Upper lobe of left lung (tissue), 6 donors: ENCODE measurements at places on chromosomes 7 and 10. TPM values are rescaled to one million over a fixed set of nuclear protein-coding genes. Genes with fewer than 3 reads are reported as not detected.

DNA sequence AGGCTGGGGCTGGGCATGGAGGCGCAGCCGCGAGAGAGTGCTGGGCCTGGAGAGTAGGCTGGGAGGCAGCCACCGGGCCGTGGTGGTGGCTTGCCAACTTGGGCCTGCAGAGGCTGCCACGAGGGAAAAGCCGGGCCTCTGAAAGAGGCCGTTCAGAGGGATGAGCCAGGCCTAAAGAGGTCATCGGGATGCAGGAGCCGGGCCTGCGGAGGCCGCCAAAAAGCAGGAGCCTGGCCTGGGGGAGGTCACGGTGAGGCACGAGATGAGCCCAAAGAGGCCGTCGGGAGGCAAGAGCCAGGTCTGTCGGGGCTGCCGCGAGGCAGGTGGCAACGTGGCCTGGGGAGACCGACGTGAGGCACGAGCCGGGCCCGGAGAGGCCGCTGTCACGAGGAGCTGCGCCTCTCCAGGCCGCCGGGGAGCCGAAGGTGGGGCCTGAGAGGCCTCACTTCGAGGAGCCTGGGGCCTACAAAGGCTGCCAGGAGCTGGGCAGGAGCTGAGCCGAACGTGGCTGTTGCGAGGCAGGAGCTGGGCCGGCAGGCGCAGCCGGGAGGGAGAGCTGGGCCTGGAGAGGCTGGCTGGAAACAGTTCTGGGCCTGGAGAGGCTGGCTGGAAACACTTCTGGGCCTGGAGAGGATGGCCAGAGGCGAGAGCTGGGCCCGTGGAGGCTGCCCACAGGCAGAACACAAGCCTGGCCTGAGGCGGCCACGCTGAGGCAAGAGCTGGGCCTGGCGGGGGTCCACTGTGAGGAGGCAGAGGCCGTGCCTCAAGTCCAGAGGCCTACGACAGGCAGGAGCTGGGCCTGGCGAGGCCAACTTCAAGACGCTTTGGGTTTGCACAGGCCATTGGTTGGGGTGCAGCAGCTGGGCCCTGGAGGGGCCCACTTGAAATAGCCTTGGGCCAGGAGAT is 24.6 kb downstream of the MDH2 start:
- no peak overlapping the region for H3K27ac ChIP-seq
- H3K27me3 ChIP-seq = no peaks in the 10 kb centered on the region
- H3K4me1 ChIP-seq = peaks cover 9% of the 10 kb centered on the region
- H3K36me3 ChIP-seq = no peaks in the 10 kb centered on the region

- peaks cover 8% of the 10 kb centered on the region for H3K4me1 ChIP-seq
- H3K27ac ChIP-seq = no peak overlapping the region
- DNase-seq = no peak
Measured at GRCh38 chr10:13678101-13678843, 91.5 kb downstream of the PRPF18 start.

DNA sequence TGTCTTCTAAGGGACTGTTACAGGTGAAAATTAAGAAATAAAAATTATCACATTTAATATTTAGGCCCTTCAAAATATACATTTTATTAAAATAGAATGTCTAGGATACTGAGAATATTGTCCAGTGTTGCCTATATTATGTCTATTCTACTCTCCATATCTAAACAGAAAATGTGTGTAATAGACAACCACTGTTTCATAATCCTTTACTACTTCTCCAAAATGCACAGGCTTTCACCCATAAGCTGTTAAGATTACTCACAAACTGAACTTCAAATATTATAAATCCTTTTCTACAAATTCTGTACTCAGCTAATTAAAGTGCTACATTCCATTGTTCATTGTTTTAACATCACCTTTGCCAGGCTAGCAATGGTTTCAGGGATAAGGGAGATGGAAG is 56.7 kb upstream of the TFEC start:
- no peaks in the 10 kb centered on the region for H3K4me1 ChIP-seq
- H3K27me3 ChIP-seq = no peaks in the 10 kb centered on the region
- no peaks in the 10 kb centered on the region for H3K36me3 ChIP-seq
- no peak overlapping the region for H3K27ac ChIP-seq
- H3K4me3 ChIP-seq = no peak overlapping the region

DNA sequence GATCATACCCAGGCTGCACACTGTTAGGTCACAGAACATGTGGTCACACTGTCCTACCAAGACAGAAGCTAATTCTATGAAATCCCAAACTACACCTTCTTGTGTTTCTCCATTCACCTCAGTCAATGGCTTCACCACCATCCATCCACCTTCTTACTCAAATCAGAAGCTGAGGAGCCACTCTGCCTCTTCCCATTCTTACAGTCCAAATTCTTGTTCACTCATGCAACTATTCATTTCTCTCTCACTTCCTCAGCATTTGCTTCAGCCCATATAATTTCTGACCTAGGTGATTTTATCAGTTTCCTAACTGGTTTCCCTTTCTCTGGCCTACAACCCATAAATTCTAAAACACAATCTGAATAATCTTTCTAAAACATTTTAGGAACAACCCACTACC is 229.2 kb downstream of the LRRN3 start:
- no peak overlapping the region for H3K4me3 ChIP-seq
- H3K27me3 ChIP-seq = no peaks in the 10 kb centered on the region
- H3K27ac ChIP-seq = no peak overlapping the region
- no peaks in the 10 kb centered on the region for H3K4me1 ChIP-seq

DNA sequence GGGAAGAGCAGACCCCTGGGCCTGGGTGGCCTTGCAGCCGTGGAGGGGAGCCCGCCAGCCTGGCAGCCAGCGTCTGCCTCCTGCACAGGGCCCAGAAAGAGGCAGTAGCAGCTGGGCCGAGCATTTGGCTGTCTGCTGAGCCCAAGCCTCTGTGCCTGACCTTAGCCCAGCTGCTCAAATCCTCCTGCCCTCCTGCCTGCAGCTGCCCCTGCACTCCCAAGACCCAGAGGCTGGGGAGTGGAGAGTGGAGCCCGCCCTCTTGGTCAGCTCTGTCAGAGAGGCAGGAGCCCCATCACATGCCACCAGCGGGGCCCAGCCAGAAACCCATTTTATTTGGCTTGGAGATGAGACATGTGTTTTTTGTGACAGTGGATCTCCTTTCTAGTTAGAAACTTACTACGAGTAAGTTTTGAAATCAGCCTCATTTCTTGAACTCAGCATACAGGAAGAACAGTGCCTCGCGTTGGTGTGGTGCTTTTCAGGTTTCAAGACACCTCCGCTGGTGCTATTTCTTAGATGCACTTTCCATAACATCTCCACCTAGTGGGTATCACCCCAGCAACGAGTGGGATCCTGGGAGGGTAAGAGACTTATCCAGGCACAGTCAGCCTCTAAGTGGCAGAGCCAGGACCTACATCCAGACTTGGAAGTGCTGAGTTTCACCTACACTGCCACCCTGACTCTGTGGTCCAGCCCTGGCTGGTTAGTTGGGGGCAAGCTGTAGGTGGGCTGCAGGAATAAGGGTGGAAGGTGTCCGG is 477.1 kb downstream of the RPS24 start:
- no peak for DNase-seq
- H3K27ac ChIP-seq = no peak overlapping the region
- peaks cover 2% of the 10 kb centered on the region for H3K4me1 ChIP-seq
- H3K27me3 ChIP-seq = no peaks in the 10 kb centered on the region

GRCh38 chr10:31961277-31962074 is 32.8 kb upstream of the ARHGAP12 start:
- peaks cover 47% of the 10 kb centered on the region for H3K4me1 ChIP-seq
- H3K27me3 ChIP-seq = no peaks in the 10 kb centered on the region
- H3K4me3 ChIP-seq = no peak overlapping the region
- no peak overlapping the region for H3K27ac ChIP-seq
- no peaks in the 10 kb centered on the region for H3K36me3 ChIP-seq

DNA sequence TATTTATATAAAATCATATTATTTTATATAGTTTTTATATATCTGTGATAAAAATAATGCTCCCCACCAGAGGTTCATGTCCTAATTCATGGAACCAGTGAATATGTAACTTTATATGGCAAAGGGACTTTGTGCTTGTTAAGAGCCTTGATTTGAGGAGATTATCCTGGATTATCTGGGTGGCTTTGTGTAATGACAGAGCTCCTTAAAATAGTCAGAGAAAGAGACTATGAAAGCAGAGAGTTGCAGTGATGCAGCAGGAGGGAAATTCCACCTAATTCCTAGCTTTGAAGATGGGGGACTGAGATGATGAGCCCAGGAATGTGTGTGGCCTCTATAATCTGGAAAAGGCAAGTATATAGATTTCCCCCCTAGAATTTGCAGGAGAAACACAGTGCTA is 1034.2 kb upstream of the C7orf33 start:
- H3K27me3 ChIP-seq = no peaks in the 10 kb centered on the region
- H3K4me3 ChIP-seq = no peak overlapping the region
- H3K4me1 ChIP-seq = no peaks in the 10 kb centered on the region

DNA sequence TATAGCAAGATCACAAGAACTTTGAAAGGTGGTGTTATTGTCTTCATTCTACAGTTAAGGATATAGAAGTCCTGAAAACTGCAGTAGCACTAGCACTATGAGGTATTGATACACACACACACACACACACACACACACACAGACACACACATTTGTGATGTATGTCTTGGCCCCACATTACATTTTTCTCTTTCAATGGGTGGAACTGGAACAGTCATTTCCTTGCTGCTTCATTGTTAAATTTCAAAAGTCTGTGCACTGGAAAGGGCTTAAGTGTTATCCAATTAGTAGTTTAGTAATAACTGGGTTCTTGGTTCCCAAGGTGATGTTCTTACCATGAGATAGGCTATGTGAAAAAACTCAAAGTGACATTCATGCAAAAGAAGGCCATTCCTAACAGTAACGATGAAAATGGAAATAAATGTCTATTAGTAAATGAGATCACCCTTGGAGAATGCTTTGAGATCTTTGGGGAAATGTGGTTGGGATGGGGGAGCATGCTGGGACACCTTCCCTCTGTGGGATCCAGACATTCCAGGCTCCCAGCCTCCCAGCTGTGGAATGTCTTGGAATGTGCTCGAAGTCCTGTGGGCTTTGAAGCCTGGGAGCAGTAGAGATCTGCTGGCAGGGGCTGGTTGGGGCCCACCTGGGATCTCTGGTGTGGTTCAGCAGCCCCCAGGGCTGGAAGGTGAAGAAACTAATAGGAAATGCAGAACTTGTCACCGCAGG is 37.4 kb upstream of the CALD1 start:
- DNase-seq = no peak
- peak overlapping the region; percentile 34 for H3K27ac ChIP-seq
- H3K4me3 ChIP-seq = no peak overlapping the region

- no peak overlapping the region for H3K4me3 ChIP-seq
- H3K36me3 ChIP-seq = peaks cover 98% of the 10 kb centered on the region
- H3K4me1 ChIP-seq = no peaks in the 10 kb centered on the region
- no peaks in the 10 kb centered on the region for H3K27me3 ChIP-seq
Measured at GRCh38 chr7:139264220-139264619, 33.2 kb downstream of the UBN2 start.

DNA sequence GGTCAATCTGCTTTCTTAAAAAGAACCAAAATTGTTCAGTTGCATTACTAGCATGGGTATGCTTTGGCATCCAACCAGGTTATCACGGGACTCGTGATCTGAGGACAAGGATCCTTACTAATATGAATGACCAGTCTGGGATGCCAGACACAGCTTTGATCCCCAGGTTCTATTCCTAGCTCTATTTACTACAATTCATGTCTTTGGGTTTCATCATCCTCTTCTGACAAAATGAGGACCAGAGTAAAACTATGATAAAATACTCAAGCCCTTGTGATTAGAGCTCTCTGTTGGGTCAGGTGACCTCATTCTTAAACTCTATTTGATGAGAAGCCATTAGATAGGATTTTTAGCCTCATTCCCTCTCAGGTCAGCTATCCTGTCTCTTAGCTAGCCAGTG is 119.8 kb downstream of the SLC25A13 start:
- no peaks in the 10 kb centered on the region for H3K36me3 ChIP-seq
- no peak overlapping the region for H3K27ac ChIP-seq
- H3K4me3 ChIP-seq = no peak overlapping the region

GRCh38 chr10:58952747-58953466 is 223.5 kb upstream of the PHYHIPL start:
- no peaks in the 10 kb centered on the region for H3K4me1 ChIP-seq
- no peak overlapping the region for H3K27ac ChIP-seq
- H3K36me3 ChIP-seq = no peaks in the 10 kb centered on the region
- H3K4me3 ChIP-seq = no peak overlapping the region

GRCh38 chr7:79050603-79051002 is 402.9 kb downstream of the MAGI2 start:
- no peak overlapping the region for H3K4me3 ChIP-seq
- no peak overlapping the region for H3K27ac ChIP-seq
- no peaks in the 10 kb centered on the region for H3K36me3 ChIP-seq

The SMURF1 gene
- 46.1 TPM for total RNA-seq

The HTR5A gene
- not detected for total RNA-seq

The SUN3 gene
- total RNA-seq = not detected

The GSTO2 gene
- total RNA-seq = 11.2 TPM

The EBF3 gene
- not detected for total RNA-seq

The PKD2L1 gene
- total RNA-seq = 2.3 TPM

The AZGP1 gene
- 26.6 TPM for total RNA-seq

The SEMA3D gene
- total RNA-seq = 2.4 TPM

The ADAM8 gene
- 24.0 TPM for total RNA-seq
